ENCODE measurements at places on chromosomes 7 and 10.

DNA sequence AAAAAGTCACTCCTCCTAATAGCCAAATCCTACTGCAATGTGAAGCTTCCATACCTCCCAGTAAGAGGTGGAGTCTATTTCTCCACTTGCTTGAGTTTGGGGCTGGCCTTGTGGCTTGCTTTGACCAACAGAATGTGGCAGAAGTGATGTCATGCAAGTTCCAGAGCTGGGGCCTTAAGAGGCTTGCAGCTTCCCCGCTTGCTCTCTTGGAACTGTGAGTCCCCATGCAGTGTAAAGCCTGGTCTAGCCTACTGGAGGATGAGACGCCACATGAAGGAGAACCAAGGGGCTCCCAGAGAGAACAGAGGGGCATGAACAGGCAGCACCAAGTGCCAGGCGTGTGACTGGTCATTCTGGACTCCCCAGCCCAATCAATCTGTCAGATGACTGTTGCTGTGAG, 58.6 kb upstream of the OPALIN start:
- H3K27me3 ChIP-seq = no peaks in the 10 kb centered on the region
- DNase-seq = no peak
- H3K36me3 ChIP-seq = no peaks in the 10 kb centered on the region
- no peaks in the 10 kb centered on the region for H3K4me1 ChIP-seq
- no peak overlapping the region for H3K27ac ChIP-seq

- H3K36me3 ChIP-seq = no peaks in the 10 kb centered on the region
- no peaks in the 10 kb centered on the region for H3K27me3 ChIP-seq
- H3K4me1 ChIP-seq = peaks cover 5% of the 10 kb centered on the region
- no peak for DNase-seq
Measured at GRCh38 chr10:124385627-124386185, 33.0 kb downstream of the OAT start.

GRCh38 chr10:102801978-102802377, 35.2 kb downstream of the CYP17A1 start:
- no peak overlapping the region for H3K4me3 ChIP-seq
- H3K36me3 ChIP-seq = peaks cover 5% of the 10 kb centered on the region

GRCh38 chr10:114048472-114048871, 4.8 kb downstream of the ADRB1 start:
- H3K36me3 ChIP-seq = no peaks in the 10 kb centered on the region
- no peak overlapping the region for H3K27ac ChIP-seq
- no peaks in the 10 kb centered on the region for H3K27me3 ChIP-seq

DNA sequence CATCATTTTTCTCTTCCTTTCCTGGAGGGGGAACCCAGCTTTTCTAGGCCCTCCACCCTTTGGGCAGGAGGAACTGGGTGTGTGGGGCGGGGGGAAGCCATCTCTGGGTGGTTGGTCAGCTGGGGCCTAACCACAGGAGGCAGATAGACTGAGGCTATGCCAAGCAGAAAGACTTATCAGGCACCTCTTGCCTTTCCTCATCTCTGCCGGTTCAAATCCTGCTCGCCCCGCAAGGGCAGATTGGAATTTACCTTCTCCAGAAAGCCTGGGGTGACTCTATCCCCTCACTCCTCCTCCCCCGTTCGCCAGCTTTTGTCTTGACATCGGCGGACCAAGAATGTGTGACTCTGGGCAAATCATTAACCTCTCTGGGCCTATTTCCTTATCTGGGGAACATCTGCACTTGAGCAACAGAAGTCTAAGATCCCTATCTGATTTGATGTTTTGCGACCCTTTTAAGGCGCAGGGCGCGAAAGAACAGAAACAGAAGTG, 584 bp upstream of the GARS1 start:
- peak overlapping the region; percentile 89 for H3K4me3 ChIP-seq
- H3K36me3 ChIP-seq = peaks cover 21% of the 10 kb centered on the region
- H3K27me3 ChIP-seq = no peaks in the 10 kb centered on the region
- peak; percentile 73 for DNase-seq

DNA sequence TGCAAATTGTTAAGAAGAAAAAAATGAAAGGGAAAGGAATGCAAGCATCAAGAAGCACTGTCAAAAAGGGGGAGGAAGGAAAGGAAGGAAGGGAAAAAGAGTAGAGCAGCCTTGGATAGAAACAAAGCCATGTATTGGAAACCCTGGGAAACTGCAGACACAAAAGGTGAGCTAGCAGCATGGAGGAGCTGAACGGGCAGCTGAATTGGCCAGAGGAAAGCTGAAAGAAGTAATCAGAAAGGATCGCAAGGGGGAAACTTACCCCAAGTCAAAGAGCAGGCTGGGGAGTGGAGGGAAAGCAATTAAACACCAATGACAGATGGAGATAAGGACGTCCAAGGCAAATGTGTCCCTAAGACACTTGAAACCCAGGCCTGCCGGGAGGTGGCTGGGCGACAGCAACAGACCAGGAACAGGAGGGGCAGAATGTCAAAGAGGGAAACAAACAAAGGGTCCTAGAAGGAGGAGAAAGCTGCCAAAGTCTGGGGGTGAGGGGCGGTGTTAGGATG, 93.8 kb upstream of the SVIL start:
- no peak overlapping the region for H3K4me3 ChIP-seq
- DNase-seq = no peak
- no peaks in the 10 kb centered on the region for H3K27me3 ChIP-seq

GRCh38 chr7:31160941-31161340, 108.8 kb downstream of the ADCYAP1R1 start:
- H3K27ac ChIP-seq = no peak overlapping the region
- no peaks in the 10 kb centered on the region for H3K36me3 ChIP-seq
- H3K4me3 ChIP-seq = no peak overlapping the region
- H3K27me3 ChIP-seq = no peaks in the 10 kb centered on the region

- no peak overlapping the region for H3K27ac ChIP-seq
- peaks cover 47% of the 10 kb centered on the region for H3K4me1 ChIP-seq
- H3K4me3 ChIP-seq = no peak overlapping the region
- no peaks in the 10 kb centered on the region for H3K27me3 ChIP-seq
- no peak for DNase-seq
- peaks cover 63% of the 10 kb centered on the region for H3K36me3 ChIP-seq
Measured at GRCh38 chr10:7340179-7340874, 70.5 kb downstream of the SFMBT2 start.

GRCh38 chr10:106911096-106911495, 253.4 kb downstream of the SORCS1 start:
- H3K4me3 ChIP-seq = no peak overlapping the region
- no peak overlapping the region for H3K27ac ChIP-seq
- H3K27me3 ChIP-seq = no peaks in the 10 kb centered on the region

DNA sequence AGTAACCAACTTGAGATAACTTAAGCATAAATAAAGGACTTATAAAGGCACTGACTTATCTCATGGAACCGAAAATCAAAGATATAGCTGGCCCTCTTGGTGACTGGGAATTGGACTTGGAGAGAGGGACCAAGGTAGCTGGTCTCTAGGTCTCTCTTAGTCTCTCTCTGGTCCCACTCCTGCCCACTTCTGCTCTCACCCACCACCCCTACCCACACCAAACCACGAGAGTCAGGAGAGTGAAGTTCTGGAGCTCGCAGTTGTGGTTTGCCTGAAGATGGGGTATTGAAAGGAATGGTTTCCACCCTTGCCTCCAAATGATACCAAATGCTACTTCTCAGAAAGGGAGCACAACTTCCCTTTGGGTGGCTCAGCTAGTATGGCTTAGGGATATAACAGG, 216.3 kb downstream of the LRMDA start:
- DNase-seq = no peak
- no peaks in the 10 kb centered on the region for H3K27me3 ChIP-seq
- H3K4me1 ChIP-seq = no peaks in the 10 kb centered on the region
- no peaks in the 10 kb centered on the region for H3K36me3 ChIP-seq
- H3K27ac ChIP-seq = no peak overlapping the region
- no peak overlapping the region for H3K4me3 ChIP-seq

GRCh38 chr7:50729962-50730361, 52.7 kb downstream of the GRB10 start:
- H3K4me3 ChIP-seq = no peak overlapping the region
- no peak for DNase-seq
- no peaks in the 10 kb centered on the region for H3K4me1 ChIP-seq
- H3K27ac ChIP-seq = no peak overlapping the region
- no peaks in the 10 kb centered on the region for H3K36me3 ChIP-seq

DNA sequence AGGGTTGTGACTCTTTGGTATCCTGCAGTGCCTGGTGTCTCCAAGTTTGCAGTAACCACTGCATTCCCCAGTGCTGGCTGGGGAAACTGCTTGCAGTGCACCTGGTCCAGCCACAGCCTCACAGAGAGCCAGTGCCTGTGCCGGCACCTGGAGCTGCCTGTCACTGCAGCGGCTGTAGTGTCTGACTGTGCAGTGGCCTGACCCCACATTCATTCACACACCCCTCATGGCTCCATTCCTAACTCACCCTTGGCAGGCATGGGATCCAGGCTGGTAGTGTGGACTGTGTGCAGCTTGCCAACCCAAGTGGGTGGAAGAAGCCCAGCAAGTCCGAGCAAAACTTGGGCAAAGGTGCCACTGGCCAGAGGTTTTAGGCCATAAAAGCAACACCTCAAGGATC, 3.7 kb upstream of the CYP3A43 start:
- no peak overlapping the region for H3K4me3 ChIP-seq
- H3K27me3 ChIP-seq = 0 out of 2 replicates have a peak, but pooled peaks cover 2% of the 10 kb centered on the region
- no peaks in the 10 kb centered on the region for H3K4me1 ChIP-seq
- H3K36me3 ChIP-seq = no peaks in the 10 kb centered on the region

DNA sequence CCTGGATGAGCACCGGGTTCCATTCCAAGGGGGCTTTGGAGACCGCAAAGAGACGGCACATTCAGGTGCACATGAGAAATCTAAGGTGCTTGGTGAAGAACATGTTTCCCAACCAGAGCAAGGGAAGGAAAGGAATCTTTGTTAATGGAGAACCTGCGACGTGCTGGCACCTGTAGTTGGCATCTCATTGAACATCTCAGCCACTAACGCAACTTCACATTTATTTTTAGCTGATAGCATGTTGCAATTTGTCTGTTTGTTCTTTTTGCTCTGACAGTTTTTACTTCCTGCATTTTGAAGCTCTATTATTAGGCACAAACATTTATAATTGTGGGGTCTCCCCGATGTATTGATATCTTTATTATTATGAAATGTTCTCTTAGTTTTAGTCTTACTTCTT, 316.7 kb downstream of the TCERG1L start:
- H3K4me3 ChIP-seq = no peak overlapping the region
- no peak overlapping the region for H3K27ac ChIP-seq
- peaks cover 44% of the 10 kb centered on the region for H3K4me1 ChIP-seq
- no peaks in the 10 kb centered on the region for H3K36me3 ChIP-seq
- DNase-seq = no peak
- peaks cover 11% of the 10 kb centered on the region for H3K27me3 ChIP-seq

GRCh38 chr10:83945982-83946718, 193.2 kb upstream of the GHITM start:
- H3K27ac ChIP-seq = no peak overlapping the region
- no peak for DNase-seq
- no peaks in the 10 kb centered on the region for H3K4me1 ChIP-seq
- no peak overlapping the region for H3K4me3 ChIP-seq
- no peaks in the 10 kb centered on the region for H3K27me3 ChIP-seq

- peaks cover 10% of the 10 kb centered on the region for H3K4me1 ChIP-seq
- no peak overlapping the region for H3K4me3 ChIP-seq
- DNase-seq = no peak
- H3K27me3 ChIP-seq = no peaks in the 10 kb centered on the region
Measured at GRCh38 chr10:99681553-99681952, 22.2 kb downstream of the ENTPD7 start.

- no peak overlapping the region for H3K4me3 ChIP-seq
- no peak overlapping the region for H3K27ac ChIP-seq
- H3K36me3 ChIP-seq = no peaks in the 10 kb centered on the region
- no peaks in the 10 kb centered on the region for H3K4me1 ChIP-seq
Measured at GRCh38 chr7:122302761-122303530, 1.6 kb downstream of the FEZF1 start.

GRCh38 chr10:12193193-12193592, 2.5 kb downstream of the NUDT5 start:
- no peak for DNase-seq
- H3K4me1 ChIP-seq = peaks cover 29% of the 10 kb centered on the region
- H3K27me3 ChIP-seq = no peaks in the 10 kb centered on the region
- peaks cover 10% of the 10 kb centered on the region for H3K36me3 ChIP-seq

GRCh38 chr7:131285556-131285955, 42.1 kb upstream of the MKLN1 start:
- H3K4me1 ChIP-seq = no peaks in the 10 kb centered on the region
- no peaks in the 10 kb centered on the region for H3K36me3 ChIP-seq
- H3K27me3 ChIP-seq = no peaks in the 10 kb centered on the region
- H3K27ac ChIP-seq = no peak overlapping the region

Data from Karpas-422 (cell line).